T follicular helper cell (primary cell): ENCODE measurements at places on chromosomes 13 and 19.
A peak's percentile ranks its signal among the peaks of the same experiment; 100 is the strongest.

- no peak for DNase-seq
These were observed 98.8 kb upstream of the TMTC4 start for GRCh38 chr13:100773429-100773828.

GRCh38 chr19:58544591-58545285, 874 bp downstream of the TRIM28 start:
- peak; percentile 69 for DNase-seq

GRCh38 chr19:39139305-39139874, 13.8 kb downstream of the PAK4 start:
- no peak for DNase-seq

- no peak for DNase-seq
These were observed 8.1 kb upstream of the ATG4D start for GRCh38 chr19:10535613-10536012.

- DNase-seq = no peak
These were observed 23.8 kb upstream of the C13orf42 start for GRCh38 chr13:51134763-51135365.

DNA sequence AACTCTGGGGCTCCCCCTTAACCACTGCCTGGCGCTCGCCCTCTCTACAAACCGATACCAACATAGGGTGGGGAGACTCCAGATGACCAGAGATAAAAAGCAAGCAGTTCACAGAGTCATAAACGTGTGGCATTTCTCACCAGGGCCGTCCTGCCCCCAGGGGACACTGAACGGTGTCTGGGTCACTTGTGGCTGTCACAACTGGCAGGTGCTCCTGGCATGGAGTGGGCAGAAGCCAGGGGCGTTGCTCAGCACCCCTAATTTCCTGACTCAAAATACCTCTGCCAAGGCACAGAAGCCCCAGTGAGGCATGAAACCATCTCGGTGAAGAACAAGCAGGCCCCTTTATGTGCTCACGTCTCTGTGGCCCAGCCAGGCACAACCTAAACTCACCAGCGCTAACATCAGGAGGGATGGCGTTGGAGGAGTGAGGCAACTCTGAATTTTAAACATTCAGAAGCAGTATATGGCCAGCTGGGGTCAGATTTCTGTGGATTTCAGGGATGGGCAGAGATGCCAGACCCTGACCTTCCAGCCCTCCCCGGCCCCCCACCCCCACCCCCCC, 1.8 kb downstream of the PIP5K1C start:
- DNase-seq = no peak

GRCh38 chr13:42656958-42657357, 83.0 kb downstream of the TNFSF11 start:
- no peak for DNase-seq

- DNase-seq = no peak
These were observed 17.9 kb upstream of the TINCR start for GRCh38 chr19:5585461-5586299.

DNA sequence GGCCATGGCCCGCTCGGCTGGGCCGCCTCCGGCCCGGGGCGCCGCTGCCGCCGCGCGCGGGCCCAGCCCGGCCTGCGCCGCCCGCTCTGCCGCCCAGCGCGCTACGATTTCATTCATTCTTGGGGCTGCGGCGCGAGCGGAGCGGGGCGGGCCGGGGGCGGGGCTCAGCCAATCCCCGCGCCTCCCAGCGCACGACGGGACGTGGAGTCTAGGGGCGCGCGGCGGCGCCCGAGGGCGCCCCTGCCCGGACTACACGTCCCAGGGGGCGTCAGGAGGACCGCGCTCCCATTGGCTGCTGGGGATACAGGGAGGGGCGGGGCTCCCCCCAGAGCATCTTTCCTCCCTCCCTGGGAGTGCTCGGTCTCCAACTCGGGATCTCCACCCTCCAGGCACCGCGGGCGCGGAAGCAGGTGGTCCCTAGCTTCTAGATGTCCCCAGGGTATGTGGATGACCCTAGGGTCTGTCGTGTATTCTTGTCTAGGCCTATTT, 5.6 kb upstream of the DPF1 start:
- peak; percentile 46 for DNase-seq

GRCh38 chr19:50893047-50893736, 18.0 kb downstream of the KLK4 start:
- no peak for DNase-seq

DNA sequence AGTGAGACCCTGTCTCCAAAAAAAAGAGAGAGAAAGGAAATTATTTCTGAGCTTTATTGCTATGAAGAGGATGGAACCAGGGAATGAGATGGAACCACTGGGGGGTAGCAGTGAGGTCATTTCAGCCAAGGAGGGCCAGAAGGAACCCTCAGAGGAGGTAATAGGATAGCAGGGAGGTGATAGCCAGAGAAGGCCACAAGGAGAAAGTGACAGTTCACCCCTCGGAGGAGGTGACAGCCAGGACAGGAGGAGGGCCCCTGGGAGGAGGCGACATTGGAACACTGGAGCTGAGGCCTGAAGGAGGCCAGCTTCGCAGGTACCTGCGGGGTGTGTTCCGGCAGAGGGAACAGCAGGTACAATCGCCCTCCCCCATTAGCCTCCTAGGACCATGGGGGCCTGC, 675 bp upstream of the PGPEP1 start:
- DNase-seq = no peak

DNA sequence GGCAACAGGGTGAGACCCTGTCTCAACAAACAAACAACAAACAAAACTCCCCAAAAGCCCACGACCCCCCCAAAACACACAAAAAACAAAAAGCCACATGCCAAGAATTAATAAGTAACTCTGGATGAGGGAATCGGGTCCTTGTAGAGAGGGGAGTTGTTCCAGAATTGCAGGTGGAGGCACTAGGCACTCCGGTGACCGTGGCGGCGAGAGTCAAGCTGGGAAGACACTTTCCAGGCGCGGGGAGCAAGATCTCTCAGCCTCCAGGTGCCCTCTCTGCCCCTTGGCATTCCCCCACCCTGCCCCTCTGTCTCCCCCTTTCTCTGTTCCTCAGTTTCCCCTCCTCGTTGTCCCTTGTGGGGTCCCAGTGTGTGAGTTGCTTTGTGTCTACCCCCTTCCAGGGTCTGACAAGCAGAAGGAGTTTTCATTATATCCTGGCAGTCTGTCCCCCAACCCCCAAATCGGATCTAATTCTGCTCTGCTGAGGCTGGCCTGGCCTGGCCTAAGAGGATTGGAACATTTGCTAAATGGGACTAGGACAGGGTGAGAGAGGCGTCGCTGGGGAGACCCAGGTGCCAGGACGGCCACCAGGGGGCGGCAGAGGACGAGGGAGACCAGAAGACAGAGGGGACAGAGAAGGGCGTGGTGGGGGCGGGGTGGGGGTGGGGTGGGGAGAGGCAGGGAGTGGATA, 8.3 kb upstream of the CRX start:
- peak; percentile 68 for DNase-seq

GRCh38 chr13:51262501-51263211, 40.5 kb downstream of the FAM124A start:
- DNase-seq = no peak

GRCh38 chr13:24683838-24684599, 3.8 kb downstream of the ATP12A start:
- DNase-seq = peak; percentile 33

DNA sequence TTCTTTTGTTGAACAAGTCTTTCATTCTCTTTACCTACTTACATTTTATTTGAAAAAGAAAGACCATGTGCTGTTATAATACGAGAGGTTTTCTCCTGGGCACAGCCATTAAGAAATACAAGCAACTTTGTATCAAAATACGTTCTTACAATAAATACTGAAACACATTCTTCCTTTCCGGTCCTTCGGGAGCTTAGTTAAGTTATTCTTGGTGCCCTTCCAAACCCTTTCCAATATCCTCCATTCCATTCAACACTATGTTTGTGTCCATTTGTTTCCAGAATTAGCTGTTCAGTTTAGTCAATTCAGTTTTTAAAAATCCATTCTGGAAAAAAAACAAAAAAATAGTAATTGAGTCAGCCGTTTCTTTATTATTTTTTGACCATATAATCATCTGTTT, 746.8 kb upstream of the SLC10A2 start:
- DNase-seq = no peak

- DNase-seq = no peak
These were observed 1.1 kb upstream of the LTBP4 start for GRCh38 chr19:40599902-40600569.
